Neural progenitor cell (in vitro differentiated cells): ENCODE measurements at places on chromosomes 12 and 14.
A peak's percentile ranks its signal among the peaks of the same experiment; 100 is the strongest.

DNA sequence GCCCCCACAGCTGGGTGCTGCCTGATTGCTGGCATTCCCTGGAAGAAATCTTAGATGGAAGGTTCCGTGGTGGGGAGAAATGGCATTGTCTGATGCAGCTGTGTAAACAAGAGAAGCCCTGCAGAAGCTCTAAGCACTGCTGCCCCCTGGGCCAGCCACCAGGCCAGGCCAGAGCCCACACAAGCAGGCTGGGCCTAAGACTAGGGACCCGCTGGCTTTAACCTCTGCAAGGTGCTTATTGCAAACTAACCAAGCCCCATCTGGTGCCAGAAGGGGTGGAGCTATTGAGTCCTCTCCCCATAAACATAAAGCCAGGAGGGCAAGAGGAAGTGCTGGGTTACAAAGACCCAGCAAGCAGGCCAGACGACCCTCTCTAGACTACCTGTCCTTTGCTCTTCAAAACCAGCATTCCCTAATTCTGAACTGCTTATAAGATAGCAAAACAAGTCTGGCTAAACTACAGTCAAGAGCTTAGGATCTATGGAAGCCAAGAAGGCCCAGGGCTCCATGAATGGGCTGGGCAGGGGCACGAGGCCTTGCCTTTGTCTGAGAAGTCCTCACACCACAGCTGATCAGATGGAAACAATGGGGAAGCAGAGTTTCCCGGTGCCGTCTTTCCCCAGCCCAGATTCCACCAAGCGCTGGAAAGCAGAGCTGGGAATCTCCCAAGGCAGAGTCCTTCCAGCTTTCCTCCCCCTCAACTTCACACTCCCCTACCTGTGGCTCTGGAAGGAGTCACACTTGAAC is 28.8 kb downstream of the P2RX4 start:
- no peaks in the 10 kb centered on the region for H3K36me3 ChIP-seq
- no peak overlapping the region for H3K4me3 ChIP-seq
- peak overlapping the region; percentile 85 for H3K27ac ChIP-seq
- DNase-seq = peak; percentile 67

GRCh38 chr12:18165889-18166288 is 75.9 kb upstream of the RERGL start:
- no peak for DNase-seq
- no peak overlapping the region for H3K4me3 ChIP-seq
- no peaks in the 10 kb centered on the region for H3K36me3 ChIP-seq
- no peaks in the 10 kb centered on the region for H3K4me1 ChIP-seq

DNA sequence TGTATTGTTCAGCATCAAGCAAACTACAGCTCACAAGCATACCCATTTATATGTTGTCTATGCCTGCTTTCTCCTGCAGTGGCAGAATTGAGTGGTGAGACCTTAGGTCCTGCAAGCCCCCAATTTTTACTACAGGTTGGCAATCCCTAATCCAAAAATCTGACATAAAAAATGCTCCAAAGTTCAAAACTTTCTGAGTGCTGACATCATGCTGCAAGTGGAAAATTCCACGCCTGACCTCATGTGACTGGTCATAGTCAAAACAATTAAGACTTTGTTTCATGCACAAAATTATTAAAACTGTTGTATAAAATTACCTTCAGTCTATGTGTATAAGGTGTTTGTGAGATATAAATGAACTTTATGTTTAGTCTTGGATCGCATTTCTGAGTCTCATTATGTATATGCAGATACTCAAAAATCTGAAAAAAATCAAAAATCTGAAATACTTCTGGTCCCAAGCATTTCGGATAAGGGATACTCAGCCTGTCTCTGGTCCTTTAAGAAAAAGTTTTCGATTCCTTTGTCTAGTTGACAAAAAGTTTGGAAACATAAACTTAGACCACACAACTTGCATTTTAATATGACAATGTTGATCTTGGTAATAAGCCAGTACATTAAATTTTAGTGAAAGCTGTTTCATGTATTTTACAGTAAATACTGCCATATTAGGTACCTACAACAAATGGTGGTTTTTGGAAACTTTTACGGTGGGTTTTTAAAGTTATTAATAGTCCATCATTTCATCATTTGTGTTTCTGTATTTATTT is 81.5 kb downstream of the AEBP2 start:
- no peak overlapping the region for H3K4me3 ChIP-seq
- no peak overlapping the region for H3K27ac ChIP-seq
- no peaks in the 10 kb centered on the region for H3K36me3 ChIP-seq
- DNase-seq = no peak
- H3K4me1 ChIP-seq = no peaks in the 10 kb centered on the region
- H3K27me3 ChIP-seq = no peaks in the 10 kb centered on the region

GRCh38 chr12:108360487-108360886 is 21.4 kb upstream of the CMKLR1 start:
- H3K36me3 ChIP-seq = no peaks in the 10 kb centered on the region
- no peak overlapping the region for H3K4me3 ChIP-seq
- no peak for DNase-seq
- no peaks in the 10 kb centered on the region for H3K27me3 ChIP-seq

- no peaks in the 10 kb centered on the region for H3K27me3 ChIP-seq
- H3K27ac ChIP-seq = no peak overlapping the region
- no peak for DNase-seq
- H3K36me3 ChIP-seq = no peaks in the 10 kb centered on the region
- H3K4me1 ChIP-seq = no peaks in the 10 kb centered on the region
Observed at GRCh38 chr12:132565365-132565764, 45.0 kb downstream of the LRCOL1 start.

DNA sequence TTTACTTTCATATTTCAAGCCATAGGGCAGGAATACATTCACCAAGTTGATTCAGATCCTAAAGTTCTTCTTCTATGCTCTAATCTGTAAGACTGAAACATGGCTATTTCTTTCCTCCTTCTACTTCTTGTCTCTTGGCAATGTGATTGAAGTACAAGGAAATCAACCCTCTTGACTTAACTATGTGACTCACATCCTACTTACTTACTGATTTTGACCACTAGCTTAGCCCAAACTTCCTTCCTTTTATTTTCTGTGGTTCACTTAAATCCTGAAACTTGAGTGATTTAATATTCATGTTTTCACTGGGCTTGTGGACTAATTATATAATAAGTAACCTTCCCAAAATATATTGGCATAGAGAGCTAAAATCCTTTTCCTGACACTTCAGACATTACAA is 111.2 kb upstream of the NOVA1 start:
- H3K4me1 ChIP-seq = no peaks in the 10 kb centered on the region
- no peak overlapping the region for H3K27ac ChIP-seq
- no peaks in the 10 kb centered on the region for H3K36me3 ChIP-seq
- no peak overlapping the region for H3K4me3 ChIP-seq
- H3K27me3 ChIP-seq = no peaks in the 10 kb centered on the region
- no peak for DNase-seq

DNA sequence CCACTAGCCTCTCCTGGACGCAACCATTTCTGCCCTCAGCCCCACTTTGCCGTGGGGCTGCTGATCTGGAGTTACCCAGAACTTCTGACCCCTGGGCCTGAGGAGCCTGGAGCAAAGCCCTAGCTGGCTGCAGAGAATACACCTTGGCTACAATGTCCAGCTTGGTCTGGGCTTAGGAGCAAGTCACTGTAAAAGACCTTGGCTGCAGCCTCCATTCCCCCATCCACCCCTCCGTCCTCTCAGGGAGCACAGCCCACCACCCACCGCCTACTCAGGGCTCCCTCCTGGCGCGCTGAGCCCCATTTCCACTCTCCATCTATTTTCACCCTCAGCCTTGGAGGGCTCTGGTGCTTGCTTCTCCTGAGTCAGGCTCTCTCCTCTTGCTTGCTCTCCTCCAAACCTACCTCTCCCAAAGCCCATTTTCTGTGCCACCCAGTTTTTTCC is 42.9 kb downstream of the ERH start:
- no peak overlapping the region for H3K4me3 ChIP-seq
- no peak for DNase-seq
- H3K27me3 ChIP-seq = no peaks in the 10 kb centered on the region
- no peaks in the 10 kb centered on the region for H3K36me3 ChIP-seq
- no peak overlapping the region for H3K27ac ChIP-seq

GRCh38 chr14:44316647-44317440 is 190.2 kb downstream of the FSCB start:
- H3K27me3 ChIP-seq = no peaks in the 10 kb centered on the region
- no peak for DNase-seq
- H3K36me3 ChIP-seq = no peaks in the 10 kb centered on the region
- H3K4me1 ChIP-seq = no peaks in the 10 kb centered on the region
- H3K27ac ChIP-seq = no peak overlapping the region

- no peak for DNase-seq
- H3K27me3 ChIP-seq = no peaks in the 10 kb centered on the region
- no peak overlapping the region for H3K27ac ChIP-seq
- H3K36me3 ChIP-seq = no peaks in the 10 kb centered on the region
- H3K4me1 ChIP-seq = no peaks in the 10 kb centered on the region
Observed at GRCh38 chr12:18578191-18578590, 159.6 kb downstream of the PLCZ1 start.

- no peak overlapping the region for H3K4me3 ChIP-seq
- no peak for DNase-seq
- no peaks in the 10 kb centered on the region for H3K27me3 ChIP-seq
Observed at GRCh38 chr12:124750149-124750656, 113.5 kb downstream of the SCARB1 start.

GRCh38 chr12:27593266-27593665 is 69.3 kb downstream of the PPFIBP1 start:
- H3K27ac ChIP-seq = no peak overlapping the region
- peaks cover 6% of the 10 kb centered on the region for H3K4me1 ChIP-seq
- no peak for DNase-seq
- no peaks in the 10 kb centered on the region for H3K36me3 ChIP-seq
- no peak overlapping the region for H3K4me3 ChIP-seq

- no peaks in the 10 kb centered on the region for H3K36me3 ChIP-seq
- H3K27ac ChIP-seq = no peak overlapping the region
- no peak overlapping the region for H3K4me3 ChIP-seq
- H3K27me3 ChIP-seq = no peaks in the 10 kb centered on the region
Observed at GRCh38 chr12:80617733-80618132, 89.7 kb upstream of the MYF6 start.

DNA sequence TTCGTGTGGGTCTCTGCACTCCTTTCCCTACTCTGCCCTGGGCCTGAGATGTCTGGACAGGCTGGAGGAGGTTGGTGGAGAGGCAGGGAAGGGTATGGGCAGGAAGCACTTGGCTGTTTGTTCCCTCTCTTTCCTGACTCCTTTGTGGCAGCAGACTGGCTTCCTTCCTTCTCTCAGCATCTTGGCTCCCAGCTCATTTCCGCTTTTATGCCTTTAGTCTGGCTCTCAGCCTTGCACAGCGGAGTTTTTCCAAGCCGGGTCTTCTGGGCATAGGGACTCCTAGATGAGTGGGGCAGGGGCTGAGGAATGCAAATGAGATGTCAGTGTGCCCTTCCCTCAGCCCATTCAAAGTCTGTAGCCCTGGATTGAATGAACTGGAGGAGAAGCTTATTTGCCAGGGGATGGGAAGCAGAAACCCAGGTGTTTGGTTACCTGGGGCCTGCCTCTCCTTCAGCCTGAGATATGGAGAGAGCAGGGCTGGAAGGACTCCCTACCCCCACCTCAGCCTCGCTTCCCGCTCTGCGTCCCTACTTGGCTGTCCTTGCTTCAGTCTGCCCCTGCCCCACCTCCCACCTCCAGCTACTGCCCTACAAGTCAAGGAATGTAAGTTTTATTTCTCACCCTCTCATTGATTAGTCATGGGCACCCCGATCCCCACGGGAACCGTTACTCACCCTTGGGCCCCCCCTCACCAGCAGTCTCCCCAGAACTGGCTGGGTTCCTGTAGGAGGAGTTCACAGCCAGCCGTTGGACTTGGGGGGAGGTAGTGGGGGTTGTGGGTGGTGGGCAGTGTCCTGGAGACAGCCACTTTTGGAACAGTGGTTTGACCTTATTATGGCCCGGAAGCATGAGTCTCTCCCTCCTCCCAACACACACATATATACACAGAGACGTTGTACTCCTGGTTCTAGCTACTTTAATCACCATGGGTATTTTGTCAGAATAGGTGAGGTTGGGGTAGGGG is 9.3 kb upstream of the ITGA5 start:
- H3K36me3 ChIP-seq = no peaks in the 10 kb centered on the region
- no peak overlapping the region for H3K4me3 ChIP-seq
- H3K27ac ChIP-seq = no peak overlapping the region
- DNase-seq = no peak
- peaks cover 35% of the 10 kb centered on the region for H3K4me1 ChIP-seq
- no peaks in the 10 kb centered on the region for H3K27me3 ChIP-seq

GRCh38 chr14:46381674-46382073 is 269.9 kb downstream of the RPL10L start:
- no peak overlapping the region for H3K4me3 ChIP-seq
- H3K27me3 ChIP-seq = no peaks in the 10 kb centered on the region
- no peak for DNase-seq
- no peaks in the 10 kb centered on the region for H3K4me1 ChIP-seq
- H3K36me3 ChIP-seq = no peaks in the 10 kb centered on the region

DNA sequence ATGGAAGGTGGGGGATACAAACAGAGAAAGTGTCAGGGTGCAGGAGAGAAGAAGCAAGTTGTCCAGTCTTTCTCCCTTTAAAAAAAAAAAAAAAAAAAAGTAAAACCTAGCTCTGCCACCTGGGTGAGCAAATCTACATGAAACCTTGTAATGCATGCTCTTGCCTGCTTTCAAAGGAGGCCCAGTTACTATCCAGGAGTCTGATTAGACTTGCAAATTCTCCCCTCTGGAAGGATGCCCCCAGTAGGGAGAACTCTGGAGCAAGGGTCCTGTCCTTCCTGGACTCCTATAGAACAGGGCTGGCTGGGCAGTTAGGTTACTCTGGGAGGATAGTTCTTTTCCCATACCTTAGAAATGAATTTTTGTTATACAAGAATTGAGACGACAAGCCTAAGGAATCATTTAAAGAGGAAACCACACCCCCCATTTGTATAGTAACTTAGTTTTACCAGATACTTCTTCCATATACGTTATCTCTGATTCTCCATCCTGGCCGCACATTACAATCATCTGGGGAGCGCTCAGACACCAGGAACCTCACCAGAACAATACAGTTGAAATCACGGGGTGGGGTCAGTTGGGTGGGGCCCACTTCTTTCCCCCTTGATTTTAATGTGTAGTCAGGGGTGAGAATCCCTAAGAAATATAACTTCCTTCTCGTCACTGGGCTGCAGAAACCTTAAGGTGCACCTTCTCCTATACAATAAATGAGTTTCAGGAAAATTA is 30.5 kb downstream of the RAB35 start:
- H3K36me3 ChIP-seq = no peaks in the 10 kb centered on the region
- no peak for DNase-seq
- H3K4me1 ChIP-seq = peaks cover 21% of the 10 kb centered on the region

DNA sequence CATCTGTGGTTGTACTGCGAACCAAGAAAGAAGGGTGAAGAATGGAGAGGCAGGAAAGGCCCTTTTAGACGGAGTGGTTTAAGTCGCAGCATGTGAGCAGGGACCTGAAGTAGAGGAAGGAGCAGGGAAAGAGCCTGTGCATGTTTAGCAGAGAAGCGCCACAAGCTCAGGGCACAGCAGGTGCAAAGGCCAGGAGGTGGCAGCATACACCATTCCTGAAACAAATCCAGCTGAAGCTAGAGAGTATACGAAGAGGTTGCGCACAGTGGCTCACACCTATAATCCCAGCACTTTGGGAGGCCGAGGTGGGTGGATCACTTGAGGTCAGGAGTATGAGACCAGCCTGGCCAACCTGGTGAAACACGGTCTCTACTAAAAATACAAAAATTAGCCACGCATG is 49.9 kb downstream of the HELB start:
- H3K27ac ChIP-seq = no peak overlapping the region
- peak; percentile 58 for DNase-seq
- H3K27me3 ChIP-seq = no peaks in the 10 kb centered on the region
- H3K4me3 ChIP-seq = no peak overlapping the region
